ENCODE measurements at places on chromosomes 6 and 20.
A peak's percentile ranks its signal among the peaks of the same experiment; 100 is the strongest.

DNA sequence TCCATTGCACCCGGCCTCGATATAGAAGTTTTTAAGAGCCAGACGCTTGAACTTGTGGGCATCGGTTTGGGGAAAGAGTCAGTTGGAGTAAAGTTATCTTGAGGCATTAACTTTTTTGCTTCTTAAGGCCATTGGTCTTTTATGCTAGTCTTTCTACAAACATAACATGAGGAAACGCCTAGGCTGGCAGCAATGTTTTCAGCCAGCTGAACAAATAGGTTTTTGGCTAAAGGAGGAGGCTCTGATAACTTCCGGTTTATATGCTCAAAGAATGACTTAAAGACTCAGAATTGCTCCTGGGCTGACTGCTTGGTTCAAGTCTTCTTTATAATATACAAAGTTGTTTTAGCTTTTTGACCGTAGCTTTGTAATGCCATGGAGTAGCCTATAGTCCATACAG is 46.2 kb downstream of the HLA-C start:
- DNase-seq: no peak

- no peak for DNase-seq
Observed at GRCh38 chr6:167697316-167697715, 129.4 kb upstream of the AFDN start.

DNA sequence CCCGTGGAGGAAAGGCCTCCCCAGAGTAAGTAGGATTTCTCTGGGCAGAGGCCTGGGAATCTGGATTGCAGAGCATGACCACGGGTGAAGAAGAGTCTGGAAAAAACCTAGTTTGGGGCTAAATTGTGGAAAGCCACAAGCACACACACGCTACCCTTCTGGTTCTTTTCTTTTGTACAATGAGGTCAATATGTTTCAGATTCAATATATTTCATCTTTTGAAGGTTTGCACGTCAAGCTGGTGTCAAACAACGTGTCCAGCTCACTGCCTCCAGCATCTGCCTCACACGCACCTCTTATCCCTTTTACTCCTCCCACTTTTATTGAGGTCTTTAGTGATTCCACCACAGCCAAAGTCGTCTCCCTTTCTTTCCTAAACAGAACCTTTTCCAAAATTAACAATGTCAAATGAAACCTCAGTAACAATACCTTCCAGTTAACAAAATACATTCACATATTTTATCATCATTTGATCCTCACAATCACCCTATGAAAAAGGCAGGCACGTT is 773 bp upstream of the EPB41L2 start:
- DNase-seq: no peak

- DNase-seq: no peak
Observed at GRCh38 chr6:36598326-36598725, 4.2 kb downstream of the SRSF3 start.

DNA sequence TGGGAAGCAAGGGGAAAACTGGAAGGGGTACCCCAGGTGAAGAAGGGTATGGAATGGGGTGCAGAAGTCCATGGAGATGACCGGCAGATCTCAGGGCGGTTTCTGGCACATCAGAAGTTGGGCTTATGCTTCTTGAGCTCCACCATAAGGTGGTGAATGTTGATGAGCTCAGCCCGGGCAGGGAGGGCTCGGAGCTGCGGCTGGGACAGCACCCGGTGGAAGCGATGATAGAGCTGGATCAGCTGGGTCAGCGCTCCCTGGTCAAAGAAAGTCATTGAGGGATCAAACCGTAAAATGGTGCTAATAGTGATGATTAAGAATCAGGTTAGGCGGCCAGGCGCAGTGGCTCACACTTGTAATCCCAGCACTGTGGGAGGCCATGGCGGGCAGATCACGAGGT is 20.9 kb downstream of the VPS52 start:
- DNase-seq: no peak

- DNase-seq: no peak
Observed at GRCh38 chr20:6770786-6771100, 3.3 kb downstream of the BMP2 start.

GRCh38 chr6:45898941-45899682 is 116.5 kb downstream of the CLIC5 start:
- no peak for DNase-seq

GRCh38 chr20:23079016-23079351 is 7.1 kb downstream of the CD93 start:
- no peak for DNase-seq

GRCh38 chr20:58086763-58087561 is 141.5 kb downstream of the ANKRD60 start:
- peak; percentile 31 for DNase-seq

DNA sequence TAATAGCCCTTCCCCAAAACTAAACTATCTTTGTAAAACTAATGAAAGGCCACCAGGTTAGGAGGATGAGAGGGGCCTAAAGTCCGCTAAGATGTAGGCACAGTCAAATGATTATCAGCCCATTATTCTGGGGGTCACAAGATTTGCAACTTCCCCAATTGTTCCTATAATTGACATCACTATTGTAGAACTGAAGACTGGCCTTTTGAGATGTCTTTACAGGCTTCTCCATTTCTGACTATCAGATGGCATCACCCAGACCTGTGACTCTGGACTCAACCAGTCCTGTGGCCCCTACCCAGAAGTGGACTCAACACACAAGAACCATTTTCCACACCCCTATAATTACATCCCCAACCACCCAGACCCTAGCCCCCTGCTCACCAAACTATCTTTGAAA is 61.5 kb upstream of the MAP7 start:
- no peak for DNase-seq

DNA sequence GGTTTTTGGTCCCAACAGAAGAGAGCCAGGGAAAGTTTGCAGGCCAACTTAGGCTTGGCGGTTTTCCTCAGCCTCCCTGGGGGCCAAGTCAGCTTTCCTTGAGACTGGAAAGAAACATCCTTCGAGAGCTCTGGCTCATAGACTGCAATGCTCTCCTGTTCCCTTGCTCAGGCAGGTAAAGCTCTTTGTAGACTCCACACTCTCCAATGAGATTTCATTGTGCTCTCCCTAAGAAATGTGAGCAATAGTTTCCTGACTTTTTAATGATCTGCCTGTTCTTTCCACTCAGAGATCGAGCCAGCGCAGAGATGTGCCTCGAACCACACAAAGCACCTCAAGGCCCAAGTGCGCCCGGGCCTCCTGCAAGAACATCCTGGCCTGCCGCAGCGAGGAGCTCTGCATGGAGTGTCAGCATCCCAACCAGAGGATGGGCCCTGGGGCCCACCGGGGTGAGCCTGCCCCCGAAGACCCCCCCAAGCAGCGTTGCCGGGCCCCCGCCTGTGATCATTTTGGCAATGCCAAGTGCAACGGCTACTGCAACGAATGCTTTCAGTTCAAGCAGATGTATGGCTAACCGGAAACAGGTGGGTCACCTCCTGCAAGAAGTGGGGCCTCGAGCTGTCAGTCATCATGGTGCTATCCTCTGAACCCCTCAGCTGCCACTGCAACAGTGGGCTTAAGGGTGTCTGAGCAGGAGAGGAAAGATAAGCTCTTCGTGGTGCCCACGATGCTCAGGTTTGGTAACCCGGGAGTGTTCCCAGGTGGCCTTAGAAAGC is 13.9 kb downstream of the TNFAIP3 start:
- no peak for DNase-seq

GRCh38 chr6:98116455-98116854 is 717.9 kb upstream of the POU3F2 start:
- no peak for DNase-seq

DNA sequence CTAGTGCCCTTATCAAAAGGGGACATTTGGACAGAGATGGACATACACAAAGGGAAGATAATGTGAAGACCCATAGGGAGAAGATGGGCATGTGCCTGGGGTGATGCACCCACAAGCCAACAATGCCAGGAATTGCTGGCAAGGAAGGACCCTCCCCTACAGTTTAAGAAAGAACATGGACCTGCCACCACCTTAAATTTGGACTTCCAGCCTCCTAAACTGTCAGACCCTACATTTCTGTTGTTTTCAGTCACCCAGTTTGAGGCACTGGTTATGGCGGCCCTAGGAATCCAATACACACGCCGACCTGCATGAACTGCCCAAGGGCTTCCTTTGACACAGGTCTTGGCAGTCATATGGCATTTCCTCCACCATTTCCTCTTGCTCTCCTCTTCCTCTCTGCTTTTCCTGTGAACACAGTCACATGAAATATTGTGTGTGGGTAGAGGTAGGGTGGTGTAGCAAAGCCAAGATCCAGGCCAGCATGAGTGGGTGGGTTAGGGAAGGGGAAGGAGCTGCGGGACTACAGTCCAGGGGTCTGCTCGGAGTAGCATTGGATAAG is 115.6 kb downstream of the ZDHHC14 start:
- no peak for DNase-seq

DNA sequence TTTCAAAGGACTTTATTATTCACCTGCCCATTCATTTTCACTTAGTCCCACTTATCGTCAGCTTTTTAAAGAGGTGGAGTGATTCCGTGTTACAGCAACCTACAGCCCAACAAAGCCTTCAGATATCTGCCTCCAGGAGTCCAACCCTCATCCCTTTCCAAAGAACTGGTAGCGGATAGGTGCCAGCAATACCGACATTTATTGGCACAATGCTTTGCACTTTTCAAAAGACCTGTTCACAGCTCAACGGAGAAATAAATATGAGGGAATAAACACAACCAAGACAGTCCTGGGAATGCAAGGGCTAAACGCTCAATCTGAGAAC is 819 bp upstream of the MTRF1L start:
- DNase-seq: no peak

DNA sequence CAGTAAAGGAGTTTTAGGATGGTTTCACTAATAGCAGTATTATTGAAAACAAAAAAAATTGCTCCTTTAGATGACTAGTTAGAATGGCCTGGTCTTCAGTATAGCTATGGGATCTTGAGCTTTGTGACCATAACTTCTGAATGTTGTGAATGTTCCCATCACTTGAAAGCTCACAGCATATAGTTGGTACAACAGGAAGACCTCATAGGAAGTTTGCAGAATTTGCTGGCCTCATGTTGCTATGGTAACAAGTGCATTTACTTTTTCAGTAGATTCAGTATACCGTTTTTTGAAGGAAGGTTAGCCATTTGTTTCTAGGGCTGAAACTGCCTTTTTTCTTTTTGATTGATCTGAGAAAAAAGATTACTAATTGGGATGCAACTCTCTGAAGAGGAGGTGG is 8.3 kb downstream of the PHF3 start:
- no peak for DNase-seq

- DNase-seq: no peak
Observed at GRCh38 chr20:21708738-21709534, 3.5 kb downstream of the PAX1 start.

- no peak for DNase-seq
Observed at GRCh38 chr6:33845031-33845745, 41.4 kb upstream of the MLN start.

DNA sequence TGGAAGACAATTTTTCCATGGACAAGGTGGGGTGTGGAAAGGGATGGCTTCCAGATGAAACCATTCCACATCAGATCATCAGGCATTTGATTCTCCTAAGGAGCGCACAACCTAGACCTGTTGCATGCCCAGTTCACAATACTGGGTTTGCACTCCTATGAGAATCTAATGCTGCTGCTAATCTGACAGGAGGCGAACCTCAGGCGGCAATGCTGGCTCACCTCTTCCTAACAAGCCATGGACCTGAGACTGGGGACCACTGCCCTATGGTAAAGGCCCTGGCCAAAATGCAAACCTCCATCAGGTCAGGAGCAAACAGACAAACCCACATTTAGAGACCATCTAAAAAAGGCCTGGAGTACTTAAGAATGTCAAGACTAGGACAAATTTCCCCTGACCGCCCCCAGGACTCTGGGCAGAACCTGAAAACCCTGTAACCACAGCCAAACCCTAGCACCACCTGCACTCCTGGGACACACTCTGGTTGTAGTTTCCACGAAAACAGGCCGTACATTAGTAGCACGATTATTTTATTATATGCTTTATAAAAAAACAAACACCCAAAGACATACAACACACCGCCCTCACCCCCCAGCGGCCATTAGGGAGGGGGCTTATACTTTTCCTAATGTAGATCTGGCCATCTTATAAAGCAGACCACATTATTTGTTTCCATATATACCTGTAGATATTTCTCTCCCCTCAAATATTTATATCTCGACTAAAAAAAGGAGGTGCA is 27.3 kb downstream of the SNX5 start:
- no peak for DNase-seq

DNA sequence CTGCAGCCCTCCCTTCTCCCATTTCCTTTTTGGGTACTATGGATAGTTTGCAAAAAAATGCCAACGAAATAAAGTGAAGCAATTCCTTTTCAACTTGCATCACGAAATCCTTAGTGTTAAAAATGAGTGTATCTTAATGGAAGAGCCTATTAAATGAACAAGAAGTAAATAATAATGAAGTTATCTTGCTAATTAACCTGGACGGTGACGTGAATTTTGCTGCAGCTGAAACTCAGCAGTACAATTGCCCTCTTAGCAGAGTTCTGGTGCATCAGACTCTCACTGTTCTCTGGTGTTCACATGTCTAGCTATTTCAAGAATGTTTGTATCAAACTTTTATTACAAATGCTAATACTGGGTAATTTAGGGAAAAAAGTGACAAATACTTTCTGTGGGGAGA is 119.7 kb upstream of the HDAC2 start:
- DNase-seq: no peak

- no peak for DNase-seq
Observed at GRCh38 chr20:48339986-48340882, 487.6 kb downstream of the PREX1 start.

DNA sequence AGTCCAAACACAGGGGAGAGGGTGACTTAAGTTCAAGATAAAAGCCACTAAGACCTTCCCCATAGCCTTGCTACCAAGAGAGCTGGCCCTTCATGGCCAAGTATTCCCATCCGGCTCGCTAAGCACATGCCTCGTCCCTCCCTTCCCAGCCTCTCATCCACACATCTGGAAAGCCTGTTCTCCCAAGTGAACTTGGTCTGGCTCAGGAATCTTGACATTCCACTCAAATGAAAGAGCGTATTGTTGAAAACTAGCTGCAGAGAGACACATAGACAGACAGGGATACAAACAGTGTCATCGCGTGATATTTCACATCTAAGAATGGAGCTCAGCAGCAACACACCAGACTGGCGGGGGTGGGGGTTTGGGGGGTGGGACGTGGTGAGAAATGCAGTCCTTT is 182.8 kb upstream of the FOXQ1 start:
- peak; percentile 65 for DNase-seq

- peak; percentile 41 for DNase-seq
Observed at GRCh38 chr6:593139-593906, 63.6 kb downstream of the HUS1B start.

GRCh38 chr6:150088481-150089154 is 19.7 kb upstream of the ULBP3 start:
- DNase-seq: no peak

Data from left hindlimb (tissue), 1 donor.